Activated T-cell treated with anti-CD3 and anti-CD28 coated beads, Interleukin-2, amount 50 U/mL, for 4 hours (primary cell): ENCODE measurements at places on chromosomes 3 and 15. TPM values are rescaled to one million over a fixed set of nuclear protein-coding genes. Genes with fewer than 3 reads are reported as not detected.

Gene ACTL6A
- 96.8 TPM for total RNA-seq

GRCh38 chr15:33358306-33358705 is 47.5 kb downstream of the RYR3 start:
- DNase-seq = no peak

DNA sequence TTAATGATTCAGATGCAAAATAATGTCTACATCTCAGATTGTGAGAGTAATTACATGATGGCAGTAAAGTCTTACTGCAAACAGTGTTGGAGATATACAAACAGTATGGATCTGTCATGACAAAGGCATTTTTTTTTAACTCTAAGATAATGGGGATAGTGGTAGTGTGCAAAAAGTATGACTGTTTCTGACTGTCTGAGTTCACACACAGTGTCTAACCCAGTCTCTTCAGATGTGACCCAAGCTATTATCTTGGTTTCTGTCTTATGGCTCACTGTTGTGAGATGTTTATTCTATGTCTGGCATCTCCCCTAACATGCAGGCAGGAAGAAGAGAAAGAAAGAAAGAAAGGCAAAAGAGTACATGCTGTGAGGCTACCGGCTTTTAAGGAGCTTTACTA is 17.0 kb downstream of the RPL39L start:
- no peak for DNase-seq

Gene PP2D1
- total RNA-seq = not detected

Gene GATA2
- 13.7 TPM for total RNA-seq
